CD14-positive monocyte (primary cell): ENCODE measurements at places on chromosomes 6 and 20.

- DNase-seq: no peak
These were observed 37.6 kb upstream of the GFOD1 start for GRCh38 chr6:13524801-13525508.

DNA sequence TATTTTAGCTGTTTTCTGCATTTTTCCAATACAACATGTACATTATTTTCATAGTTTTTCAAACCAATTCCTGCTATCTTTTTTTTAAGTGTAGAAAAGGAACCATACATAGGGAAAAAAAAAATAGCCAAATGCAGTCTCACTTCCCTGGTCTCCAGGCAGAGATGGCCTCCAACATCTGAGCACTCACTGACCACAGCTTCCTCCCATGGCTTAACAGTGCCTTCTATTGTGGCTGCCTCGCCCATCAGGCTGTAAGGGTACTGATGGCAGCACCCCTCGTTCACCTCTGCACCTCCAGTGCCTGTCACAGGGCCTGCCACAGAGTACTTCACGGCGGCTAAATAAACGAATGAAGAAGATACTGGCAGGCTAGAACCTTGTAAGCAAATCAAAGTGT lies 591.1 kb downstream of the PTPRT start:
- DNase-seq: no peak

DNA sequence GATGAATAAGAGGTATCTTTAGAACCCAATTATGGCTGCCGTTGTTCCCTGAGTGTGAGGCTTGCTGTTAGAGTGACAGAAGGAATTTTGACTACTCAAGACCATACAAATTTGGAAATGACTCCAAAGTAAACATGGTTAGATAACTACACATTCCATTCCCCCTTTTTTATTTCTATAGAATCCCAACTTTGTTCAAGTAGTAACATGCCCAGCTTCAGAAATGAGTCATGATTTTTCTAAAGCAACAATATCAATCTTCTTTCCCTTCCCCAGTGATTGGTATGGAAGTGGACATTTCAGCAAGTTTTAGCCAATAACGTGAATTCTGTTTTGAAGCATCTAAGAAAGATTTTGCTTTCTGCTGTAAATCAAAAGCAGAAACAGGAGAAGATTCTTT lies 37.8 kb downstream of the HCRTR2 start:
- DNase-seq: no peak

DNA sequence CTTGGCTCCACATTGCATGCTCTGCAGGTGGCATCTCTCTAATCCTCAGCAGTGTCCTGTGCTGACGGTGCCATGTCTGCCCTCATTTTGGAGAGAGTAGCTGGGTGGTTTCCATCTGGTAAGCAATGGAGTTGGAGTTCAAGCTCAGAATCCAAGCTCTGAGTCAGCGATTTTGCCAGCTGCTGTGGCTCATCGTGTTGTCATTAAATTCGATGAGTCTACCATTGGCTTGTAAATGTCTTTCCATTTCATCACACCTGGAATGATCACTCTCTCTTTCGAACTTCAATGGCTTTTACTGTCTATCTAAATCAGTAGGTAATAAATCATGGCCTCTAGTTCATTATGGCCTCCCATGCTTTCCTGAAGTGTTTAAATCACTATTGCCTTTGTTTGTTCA lies 378.5 kb upstream of the TSHZ2 start:
- DNase-seq: no peak

DNA sequence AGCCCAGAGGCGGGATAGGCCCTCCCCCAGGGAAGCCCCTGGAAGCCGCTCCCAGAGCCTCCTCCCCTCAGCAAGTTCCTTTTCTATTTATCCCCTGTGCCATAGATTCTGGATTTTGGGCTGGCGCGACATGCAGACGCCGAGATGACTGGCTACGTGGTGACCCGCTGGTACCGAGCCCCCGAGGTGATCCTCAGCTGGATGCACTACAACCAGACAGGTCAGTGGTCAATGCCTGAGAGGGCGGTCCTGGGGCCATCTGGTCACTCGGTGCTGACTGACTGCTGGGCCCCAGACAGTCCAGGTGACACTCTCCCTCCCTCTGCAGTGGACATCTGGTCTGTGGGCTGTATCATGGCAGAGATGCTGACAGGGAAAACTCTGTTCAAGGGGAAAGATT lies 6.2 kb downstream of the MAPK13 start:
- DNase-seq: no peak

DNA sequence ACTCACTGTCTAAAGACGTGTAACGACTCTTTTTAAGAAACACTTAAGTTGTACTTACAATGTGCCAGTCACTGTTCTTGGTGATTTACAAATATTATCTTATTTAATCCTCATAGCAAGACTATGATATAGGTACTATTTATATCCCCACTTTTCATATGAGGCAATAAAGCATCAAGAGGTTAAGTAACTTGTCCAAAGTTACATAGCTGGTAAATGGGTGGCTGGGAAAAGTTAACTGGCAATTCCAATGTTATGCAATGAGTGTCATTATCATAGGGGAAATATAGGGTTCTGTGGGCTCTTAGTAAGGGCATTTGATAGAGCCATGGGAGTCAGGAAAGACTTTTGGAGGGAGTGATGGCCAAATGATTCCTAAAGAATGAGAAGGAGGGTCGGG lies 21.4 kb upstream of the RIPOR2 start:
- DNase-seq: peak; percentile 38

DNA sequence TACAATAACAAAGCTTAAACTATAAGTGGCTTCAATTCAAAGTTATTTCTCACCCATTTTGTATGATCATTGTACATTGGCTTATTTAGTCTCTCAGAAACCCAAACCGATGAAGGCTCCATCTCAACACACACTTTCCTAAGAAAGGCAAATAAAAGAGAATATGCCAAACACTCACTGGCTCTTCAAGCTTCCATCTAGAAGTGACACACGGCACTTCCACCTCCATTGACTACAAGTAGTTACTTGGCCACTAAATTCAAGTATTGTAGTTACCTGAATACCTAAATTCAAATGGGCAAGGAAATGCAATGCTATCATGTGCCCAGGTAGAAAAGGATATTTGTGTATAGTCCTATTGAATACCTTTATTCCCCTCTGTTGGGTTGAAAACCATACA lies 170.6 kb downstream of the OGFRL1 start:
- no peak for DNase-seq

- no peak for DNase-seq
These were observed 52.9 kb downstream of the C6orf52 start for GRCh38 chr6:10641528-10641927.
